Psoas muscle (tissue), 8 donors: ENCODE measurements at places on chromosomes 12 and 14.

DNA sequence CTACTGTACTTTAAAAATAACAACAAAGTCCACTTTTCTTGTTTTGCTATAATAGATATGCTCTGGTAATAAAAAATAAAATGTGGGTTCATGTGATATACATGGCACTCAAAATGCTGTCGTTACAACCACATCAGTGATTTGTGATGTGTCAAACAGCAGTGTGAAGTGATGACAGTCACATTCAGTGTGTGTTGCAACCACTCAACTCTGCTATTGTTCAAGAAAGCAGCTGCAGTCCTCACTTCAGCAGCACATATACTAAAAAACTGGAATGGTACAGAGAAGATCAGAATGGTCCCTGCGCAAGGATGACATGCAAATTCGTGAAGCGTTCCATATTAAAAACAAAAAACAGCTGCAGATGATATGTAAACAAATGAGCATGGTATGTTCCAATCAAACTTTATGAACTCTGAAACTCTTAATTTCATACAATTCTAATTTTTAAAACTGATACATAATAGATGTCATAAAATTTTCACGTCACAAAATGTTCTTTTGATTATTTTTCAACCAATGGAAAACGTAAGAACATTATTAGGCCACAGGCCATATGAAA lies 6.7 kb downstream of the TRMT5 start:
- no peak for DNase-seq

DNA sequence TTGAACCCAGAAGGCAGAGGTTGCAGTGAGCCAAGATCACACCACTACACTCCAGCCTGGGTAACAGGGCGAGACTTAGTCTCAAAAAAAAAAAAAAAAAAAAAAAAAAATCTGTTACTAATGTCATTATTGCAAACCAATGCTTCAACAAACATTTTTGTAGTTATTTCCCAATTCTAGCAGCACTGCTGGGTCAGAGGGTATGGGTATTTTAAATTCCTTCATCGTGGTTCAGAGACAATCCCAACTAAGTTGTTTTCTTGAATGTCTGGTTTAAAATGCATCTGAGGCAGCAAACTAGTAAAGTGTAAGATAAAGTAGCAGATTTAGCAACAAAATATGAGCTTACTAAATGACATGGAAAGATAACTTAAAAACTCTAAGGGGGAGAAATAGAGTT lies 65.6 kb downstream of the FERMT2 start:
- DNase-seq, result no peak

GRCh38 chr12:54040148-54040494 lies 7.3 kb downstream of the HOXC5 start:
- no peak for DNase-seq

DNA sequence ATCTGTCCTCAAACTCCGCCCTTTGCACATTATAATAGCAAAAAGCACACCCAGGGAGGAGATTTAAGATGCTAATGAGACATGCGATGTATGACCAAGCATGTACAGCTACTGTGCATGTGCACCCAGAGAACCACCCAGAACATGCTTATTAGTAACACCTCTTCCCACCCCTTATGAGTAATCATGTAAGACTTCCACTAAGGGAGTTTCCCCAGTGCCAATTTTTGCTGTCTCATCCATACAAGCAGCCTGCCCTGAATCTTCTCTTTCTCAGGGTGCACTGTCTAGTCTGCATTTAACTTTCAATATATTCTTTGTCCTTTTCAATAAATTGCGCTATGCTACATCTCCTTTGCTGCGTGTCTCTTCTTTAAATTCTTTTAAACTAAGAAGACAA lies 830.0 kb upstream of the NOVA1 start:
- DNase-seq, result no peak

GRCh38 chr12:105748806-105749600 lies 389.8 kb downstream of the NUAK1 start:
- peak; percentile 16 for DNase-seq

- DNase-seq, result no peak
Observed at GRCh38 chr12:32448586-32448985, 49.2 kb downstream of the FGD4 start.
